ENCODE measurements at places on chromosomes 12 and 14.

DNA sequence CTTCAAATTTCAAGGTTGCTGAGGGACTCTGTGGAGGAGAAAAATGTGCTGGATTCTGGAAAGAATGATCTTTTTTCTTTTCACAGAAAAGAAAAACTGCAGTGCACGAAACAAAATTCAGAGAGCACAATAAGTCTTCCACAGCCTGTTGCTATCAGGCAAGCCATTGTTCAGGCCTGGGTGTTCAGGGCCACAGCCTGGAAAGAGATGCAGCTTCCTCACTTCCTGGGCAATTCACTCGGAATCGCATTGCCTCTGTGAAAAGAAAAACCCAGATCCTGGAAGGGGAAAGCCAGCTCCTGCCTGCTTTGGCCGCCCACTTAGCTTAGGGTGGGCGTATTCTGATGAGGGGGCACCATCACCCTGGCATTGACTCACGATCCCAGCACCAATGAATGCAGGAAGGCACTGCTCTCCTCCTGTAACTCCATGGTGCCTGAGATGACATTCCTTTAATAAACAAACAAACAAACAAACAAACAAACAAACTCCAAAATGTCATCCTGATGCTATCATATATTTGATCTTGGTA, 863.9 kb downstream of the BCL11B start:
- DNase-seq = no peak
- no peaks in the 10 kb centered on the region for H3K27me3 ChIP-seq
- H3K36me3 ChIP-seq = no peaks in the 10 kb centered on the region

GRCh38 chr14:49464885-49465284, 121.3 kb downstream of the RPS29 start:
- H3K27me3 ChIP-seq = no peaks in the 10 kb centered on the region
- H3K4me1 ChIP-seq = no peaks in the 10 kb centered on the region
- no peaks in the 10 kb centered on the region for H3K36me3 ChIP-seq
- no peak overlapping the region for H3K27ac ChIP-seq
- DNase-seq = peak; percentile 75

DNA sequence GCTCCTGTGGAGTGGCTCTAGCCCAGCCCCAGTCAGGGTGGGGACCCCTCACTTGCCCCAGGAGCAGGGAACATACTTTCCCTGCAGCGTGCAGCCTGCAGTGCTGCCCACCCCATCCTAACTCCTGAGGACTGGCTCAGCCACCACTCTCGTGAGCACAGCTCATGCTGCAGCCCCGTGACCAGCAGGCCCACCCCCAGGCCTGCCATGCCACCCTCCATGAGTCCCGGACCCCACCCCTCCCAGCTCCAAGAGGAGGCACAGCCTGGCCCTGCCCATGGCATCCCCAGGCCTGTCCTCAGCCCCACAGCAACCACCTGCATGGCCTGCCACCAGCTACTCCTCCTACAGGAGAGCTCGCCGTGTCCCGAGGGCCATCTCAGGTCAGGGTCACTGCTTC, 3.9 kb upstream of the JAG2 start:
- H3K4me1 ChIP-seq = no peaks in the 10 kb centered on the region
- no peak for DNase-seq
- H3K27ac ChIP-seq = no peak overlapping the region
- no peaks in the 10 kb centered on the region for H3K36me3 ChIP-seq
- H3K27me3 ChIP-seq = no peaks in the 10 kb centered on the region

DNA sequence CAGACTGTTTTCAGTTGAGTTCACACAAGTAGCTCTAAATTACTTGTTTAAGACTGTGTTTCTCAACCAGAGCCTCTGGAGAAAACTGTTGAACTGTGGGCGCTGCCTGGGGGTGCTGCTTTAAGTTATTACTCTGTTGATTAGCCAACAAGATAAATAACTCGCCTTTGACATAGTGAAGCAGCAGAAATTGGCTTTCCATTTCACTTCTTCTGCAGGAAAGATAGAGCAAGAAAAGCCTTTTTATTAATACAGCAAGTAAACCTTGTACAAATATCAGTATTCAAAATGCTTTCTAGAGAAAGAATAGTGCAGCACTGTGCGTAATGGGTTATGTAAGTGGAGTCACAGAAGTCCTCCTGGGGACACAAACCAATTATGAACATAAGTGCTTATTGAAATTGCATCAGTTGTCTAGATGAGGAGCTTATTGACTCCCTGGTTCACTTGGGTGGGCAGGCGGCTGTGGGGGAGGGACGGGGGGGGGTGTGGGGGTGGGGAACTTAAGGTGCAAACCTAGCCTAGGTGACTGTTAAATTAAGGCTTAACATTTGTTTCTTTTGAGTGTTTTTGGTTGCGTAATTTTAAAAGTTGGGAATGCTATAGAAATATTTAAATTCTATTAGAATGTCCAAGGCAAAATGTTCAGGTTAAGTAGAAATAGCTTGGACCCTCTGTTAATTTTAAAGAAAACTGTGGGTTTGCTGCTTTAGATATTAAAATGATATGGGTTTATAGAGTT, 6.3 kb downstream of the FRS2 start:
- H3K36me3 ChIP-seq = no peaks in the 10 kb centered on the region
- DNase-seq = no peak
- no peak overlapping the region for H3K27ac ChIP-seq
- H3K4me1 ChIP-seq = peaks cover 2% of the 10 kb centered on the region

DNA sequence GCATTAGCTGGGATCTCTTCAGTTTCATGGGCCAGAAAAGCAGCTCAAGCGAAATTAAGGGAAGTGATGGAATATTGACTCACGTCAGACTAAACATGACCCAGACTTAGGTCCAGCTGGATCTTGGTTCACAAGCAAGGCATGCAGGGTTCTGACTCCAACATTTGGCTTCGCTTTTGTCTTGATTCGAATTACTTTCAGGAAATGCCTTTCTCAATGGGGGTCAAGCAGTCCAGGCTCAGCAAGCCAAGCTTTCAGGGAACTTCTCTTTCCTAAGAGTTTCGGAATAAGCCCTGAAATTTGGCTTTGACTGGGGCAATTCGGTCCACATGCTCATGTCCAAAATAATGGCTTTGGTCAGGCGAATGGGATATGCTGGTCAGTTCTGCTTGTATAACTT, 678.7 kb upstream of the TMEM132C start:
- no peaks in the 10 kb centered on the region for H3K27me3 ChIP-seq
- no peak overlapping the region for H3K27ac ChIP-seq
- peaks cover 2% of the 10 kb centered on the region for H3K4me1 ChIP-seq
- DNase-seq = peak; percentile 23
- H3K4me3 ChIP-seq = no peak overlapping the region

- H3K27ac ChIP-seq = no peak overlapping the region
- H3K4me1 ChIP-seq = no peaks in the 10 kb centered on the region
- no peaks in the 10 kb centered on the region for H3K27me3 ChIP-seq
- H3K36me3 ChIP-seq = no peaks in the 10 kb centered on the region
- no peak overlapping the region for H3K4me3 ChIP-seq
- no peak for DNase-seq
Observed at GRCh38 chr12:108507971-108508642, 7.0 kb upstream of the FICD start.

Measured in mesendoderm (in vitro differentiated cells).